ENCODE measurements at places on chromosomes 4 and X.

DNA sequence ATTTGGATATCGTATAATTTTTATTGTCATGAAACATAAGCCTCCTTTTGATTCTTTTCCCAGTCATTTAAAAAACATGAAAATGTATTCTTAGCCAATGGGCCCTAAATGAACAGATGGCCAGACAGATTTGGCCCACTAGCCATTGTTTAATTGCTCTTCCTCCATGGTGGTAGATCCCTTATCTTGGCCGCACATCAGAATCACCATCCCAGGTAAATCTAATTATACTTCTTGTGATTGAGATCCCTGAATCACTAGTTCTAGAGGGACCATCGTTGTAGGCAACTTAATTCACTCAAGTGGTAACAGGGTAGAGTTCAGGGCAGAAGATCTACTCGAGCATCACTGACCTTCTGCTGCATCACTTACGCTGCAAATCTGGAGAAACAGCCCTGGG lies 24.1 kb upstream of the VCX3A start:
- DNase-seq, result no peak

DNA sequence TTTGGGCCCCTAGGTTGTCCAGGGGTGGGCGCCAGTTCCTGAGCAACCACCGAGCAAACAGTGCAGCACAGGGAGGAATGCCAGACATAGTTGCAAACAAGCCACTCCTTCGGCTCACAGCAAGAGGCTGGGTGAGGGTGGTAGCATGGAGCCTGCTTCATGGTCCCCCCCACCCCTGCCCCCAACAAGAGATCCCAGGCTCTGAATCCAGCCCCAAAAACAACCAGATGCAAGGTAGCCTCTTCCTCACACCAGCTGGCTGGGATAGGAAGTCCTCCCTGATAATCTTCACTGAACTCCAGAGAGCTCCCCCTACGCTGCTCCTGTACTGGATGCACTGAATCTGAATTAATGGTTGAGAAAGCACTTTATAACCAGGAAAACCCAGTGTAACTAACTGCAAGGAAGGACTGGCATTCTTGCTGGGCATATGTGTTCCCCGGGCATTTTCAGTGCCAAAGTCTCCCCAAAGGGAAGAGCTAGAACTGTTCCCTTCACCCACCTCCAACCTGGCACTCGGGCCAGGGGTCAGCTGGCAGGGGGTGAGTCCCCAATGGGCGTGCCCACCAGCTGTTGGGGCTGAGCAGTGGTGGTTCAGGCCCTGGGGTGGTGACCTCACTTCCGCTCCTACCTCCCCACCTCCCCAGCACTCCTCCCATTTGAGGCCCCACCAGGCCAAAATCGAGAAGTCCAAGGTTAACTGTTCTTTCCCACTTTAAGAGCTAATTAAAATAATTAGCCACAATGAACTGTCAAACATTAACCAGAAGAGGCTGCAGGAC lies 1.5 kb downstream of the ELF4 start:
- peak; percentile 44 for DNase-seq

DNA sequence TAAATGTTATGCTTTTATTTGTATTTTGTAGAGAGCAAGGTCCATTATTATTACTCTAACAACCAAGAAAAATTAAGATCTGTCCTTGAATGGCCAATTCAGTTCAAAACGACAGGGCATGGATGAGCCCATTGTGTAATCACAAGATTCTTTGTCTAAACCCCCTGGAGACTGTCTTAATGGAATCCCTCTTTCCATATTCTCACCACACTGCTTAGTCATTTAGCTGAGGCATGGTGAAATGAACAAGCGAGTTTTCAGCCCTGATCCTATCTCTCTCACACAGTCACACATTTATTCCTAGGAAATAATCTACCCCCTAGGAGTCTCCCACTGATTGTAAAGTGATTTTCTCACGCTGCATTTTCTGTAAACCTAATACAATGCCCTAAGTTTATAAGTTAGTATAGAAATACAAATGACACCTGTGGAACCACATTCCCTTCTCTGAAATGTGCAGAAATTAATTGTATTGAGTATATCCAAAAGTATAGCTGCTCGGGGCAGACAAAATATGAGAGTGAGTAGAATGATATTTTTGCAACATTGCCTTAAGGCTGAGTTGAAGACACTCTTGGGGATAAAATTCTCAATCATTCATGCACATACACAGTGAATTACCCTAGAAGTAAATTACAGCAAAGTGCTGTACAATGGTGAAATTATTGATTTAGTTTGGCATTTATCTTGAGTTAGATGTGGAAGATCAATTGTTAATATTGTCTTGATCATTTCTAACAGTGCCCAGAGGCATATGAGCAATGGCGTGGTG lies 119.7 kb upstream of the PCDH7 start:
- no peak for DNase-seq

DNA sequence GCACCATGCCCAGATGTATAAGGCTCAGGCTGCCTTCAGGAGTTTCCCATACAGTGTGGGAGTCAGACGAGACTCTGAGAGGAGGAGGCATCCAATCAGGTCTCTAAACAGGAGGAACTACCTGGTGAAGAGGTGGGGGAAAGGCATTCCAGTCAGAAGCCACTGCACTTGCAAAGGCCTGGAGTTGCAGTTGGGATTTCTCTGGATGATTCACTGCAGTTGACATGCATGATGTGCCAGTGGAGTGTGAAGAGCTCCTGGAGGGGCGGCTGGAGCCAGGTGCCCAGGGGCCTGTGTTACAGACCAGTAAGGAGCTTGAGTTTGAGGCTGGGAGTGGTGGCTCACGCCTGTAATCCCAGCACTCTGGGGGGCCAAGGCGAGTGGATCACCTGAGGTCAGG lies 339.1 kb downstream of the ARHGAP10 start:
- no peak for DNase-seq

GRCh38 chr4:140472156-140472555 lies 25.9 kb downstream of the MGAT4D start:
- no peak for DNase-seq

DNA sequence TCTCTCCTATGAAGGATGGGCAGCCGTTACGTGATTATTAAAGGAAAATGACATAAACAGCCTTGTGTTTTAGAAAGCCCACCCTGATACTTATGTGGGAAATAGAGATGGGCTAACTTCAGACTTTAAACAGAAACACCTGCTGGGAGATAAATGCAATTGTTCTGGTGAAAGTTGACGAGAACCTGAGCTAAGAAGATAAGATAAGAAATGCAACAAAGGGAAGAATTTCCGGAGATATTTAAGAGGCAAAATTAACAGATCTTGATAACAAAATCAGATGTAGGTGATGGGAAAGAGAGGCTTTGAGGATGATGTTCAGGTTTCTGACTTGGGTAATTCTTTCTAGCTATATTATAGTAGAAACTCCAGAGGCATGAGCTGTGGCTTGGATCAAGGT lies 102.7 kb upstream of the SLC7A11 start:
- DNase-seq, result no peak

- DNase-seq, result no peak
Measured at GRCh38 chrX:44382871-44383270, 39.4 kb upstream of the EFHC2 start.

DNA sequence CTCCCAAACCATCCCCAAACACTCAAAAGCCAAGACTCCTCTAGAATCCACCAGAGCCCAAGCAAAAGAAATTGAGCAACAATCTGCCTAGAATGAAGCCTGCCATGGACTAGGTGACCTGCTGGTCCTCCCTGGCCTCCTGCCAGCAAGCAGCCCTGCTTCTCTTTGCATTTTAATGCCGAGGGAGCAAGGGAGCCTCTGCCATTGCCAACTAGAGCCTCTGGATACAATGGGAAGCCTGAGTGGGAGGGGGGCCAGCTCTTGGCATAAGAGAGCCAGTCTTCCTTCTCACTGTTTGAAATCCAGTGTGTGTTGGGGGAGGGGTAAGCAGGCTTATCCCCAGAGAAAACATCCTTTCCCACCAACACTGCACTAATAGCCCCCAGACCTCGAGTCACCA lies 1.5 kb upstream of the GDPD2 start:
- no peak for DNase-seq

GRCh38 chr4:189304167-189304566 lies 636.5 kb upstream of the FRG1 start:
- no peak for DNase-seq

DNA sequence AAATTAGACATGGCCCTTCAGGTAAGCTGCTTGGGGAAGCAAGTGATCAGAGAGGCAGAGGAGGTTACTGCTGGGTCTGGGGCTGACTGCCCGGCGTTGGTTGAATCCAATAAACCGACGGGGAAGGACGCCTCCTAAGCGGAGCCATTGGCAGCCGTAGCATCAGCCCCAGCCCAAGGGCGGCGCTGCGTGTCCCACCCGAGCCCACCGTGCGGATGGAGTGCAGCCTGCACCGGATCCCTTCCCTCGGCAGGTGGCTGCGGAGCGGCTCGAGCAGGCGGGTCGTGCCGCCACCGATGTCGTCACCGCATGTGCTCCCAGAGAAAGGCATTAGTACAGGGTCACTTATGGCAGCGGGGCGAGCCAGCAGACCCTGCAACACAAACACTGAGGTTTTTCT lies 82.1 kb downstream of the ALPK1 start:
- no peak for DNase-seq

DNA sequence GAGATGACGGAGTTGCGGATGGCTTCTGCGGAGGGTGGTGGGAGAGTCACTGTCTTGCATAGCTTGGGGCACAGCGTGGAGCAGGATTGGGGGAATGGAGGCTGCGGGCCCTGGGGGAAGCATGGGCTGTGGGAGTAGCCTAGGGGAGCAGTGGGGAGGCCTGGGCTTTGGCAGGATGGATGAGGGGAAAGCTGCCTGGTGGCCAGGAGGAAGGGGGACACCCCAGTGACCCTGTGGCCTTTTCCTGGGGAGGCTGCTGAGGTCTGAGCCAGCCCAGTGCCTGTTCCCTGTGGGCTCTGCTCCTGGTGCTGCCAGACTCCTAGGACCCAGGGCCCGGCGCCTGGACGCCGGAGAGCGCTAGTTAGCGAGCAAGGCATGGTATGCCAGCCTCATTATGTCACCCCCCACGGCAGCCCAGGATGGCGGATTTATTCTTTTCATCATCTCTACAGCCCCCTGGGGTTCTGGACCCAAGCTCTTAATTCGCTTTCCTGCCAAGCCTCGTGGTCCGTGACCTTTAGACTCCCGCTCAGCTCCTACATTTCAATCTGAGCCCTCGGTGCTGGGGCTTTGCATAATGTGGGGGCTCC lies 39.8 kb downstream of the SORCS2 start:
- DNase-seq, result no peak

DNA sequence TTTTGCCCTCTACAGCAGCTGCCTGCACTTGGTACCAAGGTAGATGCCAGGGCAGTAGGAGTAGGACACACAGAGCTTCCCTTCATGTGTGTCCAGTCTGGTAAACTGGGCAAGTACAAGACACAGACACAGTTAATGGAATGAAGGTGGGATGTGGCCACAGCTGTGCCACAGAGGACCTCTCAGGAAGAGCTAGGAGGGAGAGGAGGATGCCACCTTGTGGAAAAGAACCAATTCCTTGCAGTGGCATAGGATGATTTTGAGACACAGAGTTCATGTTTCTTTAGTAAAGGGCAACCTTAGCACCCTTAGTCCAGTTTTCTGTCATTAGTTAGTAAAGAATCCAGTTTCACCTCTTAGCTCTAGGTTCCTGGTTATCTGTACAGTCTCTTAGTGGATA lies 36.3 kb upstream of the TBC1D14 start:
- DNase-seq, result no peak

DNA sequence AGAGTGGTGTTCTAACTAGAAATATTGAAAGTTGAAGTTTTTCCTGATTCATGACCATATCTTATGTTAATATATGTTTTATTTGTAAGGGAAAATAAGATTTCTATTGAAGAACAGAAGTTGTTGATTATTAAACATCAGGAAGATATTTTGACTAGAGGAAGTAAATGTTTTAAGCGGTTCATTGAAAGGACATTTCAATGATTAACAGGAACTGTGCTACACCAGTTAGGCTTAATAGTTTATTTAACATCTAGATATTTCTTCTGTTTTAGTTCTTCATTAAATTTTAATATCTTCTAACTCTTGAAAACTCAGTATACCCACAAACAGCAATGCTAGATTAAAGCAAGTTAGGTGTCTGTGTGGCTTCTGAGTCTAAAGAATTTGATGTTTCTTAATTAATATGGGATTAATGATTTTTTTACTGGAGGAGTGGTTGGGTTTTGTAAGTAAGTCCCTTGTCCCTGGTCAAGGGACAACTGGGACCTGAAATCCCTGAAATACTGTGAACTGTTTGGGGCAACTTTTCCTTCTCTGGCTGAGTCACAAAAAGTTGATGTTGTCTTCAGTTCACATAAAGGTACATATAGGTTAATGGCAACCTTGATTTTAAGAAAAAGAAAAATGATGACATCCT lies 42.9 kb upstream of the CYP4V2 start:
- DNase-seq, result no peak

GRCh38 chr4:3768842-3769641 lies 2.9 kb downstream of the ADRA2C start:
- no peak for DNase-seq

- no peak for DNase-seq
Measured at GRCh38 chrX:12843668-12844279, 23.1 kb upstream of the TLR7 start.

GRCh38 chr4:148443512-148444295 lies 1.5 kb upstream of the NR3C2 start:
- DNase-seq, result peak; percentile 68

- DNase-seq, result no peak
Measured at GRCh38 chr4:173333658-173334084, 487 bp downstream of the HMGB2 start.

DNA sequence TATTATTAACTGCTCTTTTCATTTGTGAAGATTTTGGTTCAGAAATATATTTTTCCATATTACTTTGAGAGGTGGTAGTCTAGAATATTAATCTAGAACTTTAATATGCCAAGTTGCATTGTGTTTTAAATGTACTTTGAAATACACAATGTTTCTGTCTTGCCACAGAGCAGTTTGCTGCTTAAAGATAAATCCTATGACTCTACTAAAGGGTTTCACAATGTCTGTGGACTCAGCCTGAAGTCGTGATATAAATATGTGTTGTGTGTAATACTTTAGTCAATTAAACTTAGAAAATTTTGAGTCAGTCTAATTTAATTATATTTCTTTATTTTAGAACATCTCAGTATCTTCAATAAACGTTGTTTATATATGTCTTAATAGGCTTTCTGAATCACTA lies 1771.7 kb upstream of the PCDH7 start:
- no peak for DNase-seq

DNA sequence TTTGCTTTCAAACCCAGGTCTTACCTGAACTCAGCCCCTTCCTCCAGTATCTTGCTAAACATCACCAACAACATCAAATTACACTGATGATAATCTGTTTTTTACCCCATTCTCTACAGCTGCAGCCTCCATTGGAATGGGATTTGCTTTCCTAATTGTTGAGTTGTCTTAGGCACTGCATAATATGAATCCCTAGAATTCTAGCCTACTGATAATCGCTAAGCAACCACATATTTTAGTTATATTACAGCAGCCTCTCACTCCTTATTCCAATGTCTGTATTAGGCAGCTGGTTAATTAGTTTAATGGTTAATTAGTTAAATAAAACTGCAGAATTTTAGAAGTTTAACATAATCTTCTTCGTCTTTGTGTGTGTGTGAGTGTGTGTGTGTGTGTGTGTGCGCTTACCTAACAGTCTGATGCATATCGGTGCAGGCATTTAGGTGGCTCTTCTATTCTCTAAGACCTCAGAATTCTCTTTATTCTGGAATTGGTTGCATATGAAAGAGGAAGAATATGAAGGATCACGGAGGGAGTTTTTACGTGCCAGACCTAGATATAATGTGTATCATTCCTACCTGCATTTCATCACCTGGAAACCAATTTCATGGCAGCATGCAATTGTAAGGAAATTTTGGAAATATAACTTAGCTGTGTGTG lies 5.3 kb upstream of the COMMD8 start:
- DNase-seq, result no peak
